ENCODE measurements at places on chromosomes 1 and 21. TPM values are rescaled to one million over a fixed set of nuclear protein-coding genes. Genes with fewer than 3 reads are reported as not detected.

Gene HMGCS2
- total RNA-seq, result 4.6 TPM

GRCh38 chr1:14737561-14738094 is 139.1 kb downstream of the KAZN start:
- peak; percentile 14 for DNase-seq

Gene SPRR3
- not detected for total RNA-seq

- DNase-seq, result no peak
Observed at GRCh38 chr1:23574265-23574754, 15.0 kb upstream of the ID3 start.

DNA sequence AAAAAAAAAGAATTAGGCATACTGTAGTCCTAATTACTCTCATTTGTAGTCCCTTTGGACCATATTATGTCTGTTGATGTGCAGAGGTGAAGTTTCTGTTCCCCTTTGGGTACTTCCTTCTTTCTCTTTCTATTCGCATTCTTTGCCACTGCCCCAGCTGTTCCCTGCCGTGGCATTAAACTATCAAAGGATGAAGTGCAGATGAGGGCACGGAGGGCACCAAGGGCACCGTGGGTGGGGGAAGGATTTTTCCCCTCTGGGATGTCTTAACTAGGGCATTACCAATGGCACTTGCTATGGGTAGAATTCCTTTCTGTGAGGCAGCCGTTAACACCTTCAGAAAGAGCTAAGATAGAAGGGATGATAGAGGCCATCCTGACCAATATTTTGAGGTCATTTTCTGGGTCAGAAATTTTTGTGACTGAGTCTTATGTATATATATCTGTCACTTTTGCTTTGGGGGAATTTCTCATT is 4.9 kb upstream of the MAPKAPK2 start:
- DNase-seq, result no peak

GRCh38 chr1:23791516-23792047 is 637 bp downstream of the LYPLA2 start:
- no peak for DNase-seq

DNA sequence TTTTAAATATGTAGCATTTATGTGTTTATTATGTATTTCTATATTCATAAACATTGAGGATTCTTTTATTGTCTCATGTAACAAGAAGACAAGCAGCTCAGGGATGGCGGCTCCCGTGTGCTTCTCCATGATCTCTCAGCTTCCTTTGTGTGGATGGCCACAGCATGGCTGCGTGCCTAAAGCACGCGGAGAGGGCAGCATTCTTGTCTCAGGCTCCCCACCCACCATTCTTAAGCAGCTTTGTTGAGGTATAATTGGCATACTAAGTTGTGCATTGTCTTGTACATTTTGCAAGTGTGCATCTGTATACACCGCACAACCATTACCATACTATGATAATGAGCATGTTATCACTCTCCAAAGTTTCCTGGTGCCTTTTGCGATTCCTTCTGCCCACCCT is 81.6 kb downstream of the CAMTA1 start:
- DNase-seq, result no peak

DNA sequence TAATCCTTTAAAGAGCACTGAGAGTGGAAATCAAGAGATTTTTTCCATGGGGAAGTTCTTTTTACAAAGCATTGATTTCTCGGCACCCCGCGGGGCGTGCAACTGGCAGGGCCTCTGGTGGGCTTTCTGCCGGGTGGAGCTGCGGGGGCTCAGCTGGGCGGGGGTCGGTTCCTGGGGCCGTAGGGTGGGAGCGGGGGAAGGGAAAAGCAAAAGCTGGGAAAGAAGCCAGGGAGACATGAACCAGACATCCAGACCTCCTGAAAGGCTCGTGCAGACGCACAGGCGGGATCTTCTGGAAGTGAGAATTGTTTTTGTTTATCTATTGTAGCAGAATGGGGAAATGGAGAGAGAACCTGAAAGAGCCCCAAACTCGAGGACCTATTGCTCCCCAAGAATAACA is 235.2 kb downstream of the FAM72C start:
- DNase-seq, result no peak

GRCh38 chr1:31753707-31754349 is 10.3 kb downstream of the ADGRB2 start:
- DNase-seq, result no peak

DNA sequence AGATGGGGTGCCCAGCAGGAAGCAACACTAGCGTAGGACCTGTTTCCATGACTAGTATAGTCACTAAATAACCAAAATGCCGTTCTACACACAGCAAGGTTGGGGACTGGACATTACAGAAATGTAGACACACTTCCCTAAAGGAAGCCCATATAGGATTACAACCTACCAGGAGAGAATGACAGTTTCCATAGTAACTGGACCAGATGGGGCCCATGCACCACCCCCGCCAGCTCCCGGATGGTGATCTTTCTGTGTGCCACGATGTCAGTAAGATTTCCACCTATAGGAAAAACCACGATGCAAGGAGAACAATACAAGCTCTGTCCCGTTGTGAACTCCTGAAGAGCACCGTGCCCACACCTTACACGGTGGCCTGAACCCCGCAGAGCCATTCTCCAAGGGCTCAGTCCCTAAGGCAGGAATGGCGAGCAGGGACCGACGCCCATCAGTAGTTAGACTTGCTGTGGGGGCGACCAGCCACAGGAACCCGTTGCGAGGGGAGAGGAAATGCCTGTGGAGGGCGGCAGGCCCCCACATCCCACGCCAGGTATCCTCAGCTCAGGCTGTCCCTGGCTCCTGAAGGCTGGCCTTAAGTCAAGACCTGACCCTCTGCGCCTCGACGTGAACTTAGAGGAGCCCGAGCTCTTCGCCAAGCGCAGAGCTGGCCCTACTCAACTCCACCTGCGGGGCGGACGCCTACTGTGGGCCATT is 13.6 kb upstream of the CEP85 start:
- no peak for DNase-seq

DNA sequence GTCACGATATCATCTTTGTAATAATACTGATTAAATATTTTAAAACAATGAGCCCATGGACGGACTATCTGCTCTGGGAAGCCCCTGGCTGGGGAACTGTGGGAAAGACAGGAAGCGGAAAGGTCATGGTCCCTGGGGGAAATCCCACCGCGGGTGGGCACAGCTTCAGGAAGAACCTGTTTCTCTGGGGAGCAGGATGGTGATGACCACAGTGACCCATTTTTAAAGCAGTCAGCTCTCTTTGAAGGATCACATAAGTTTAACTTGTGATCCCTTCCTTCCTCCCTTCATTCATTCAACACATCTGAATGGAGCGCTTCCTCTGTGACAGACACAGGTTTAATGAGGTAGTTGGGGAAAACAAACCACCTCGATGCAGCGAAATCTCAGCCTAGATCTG is 73.0 kb downstream of the DHRS3 start:
- DNase-seq, result no peak

Gene FABP3
- 25.0 TPM for total RNA-seq

- DNase-seq, result peak; percentile 35
Observed at GRCh38 chr1:229058729-229059128, 212.2 kb upstream of the RAB4A start.

DNA sequence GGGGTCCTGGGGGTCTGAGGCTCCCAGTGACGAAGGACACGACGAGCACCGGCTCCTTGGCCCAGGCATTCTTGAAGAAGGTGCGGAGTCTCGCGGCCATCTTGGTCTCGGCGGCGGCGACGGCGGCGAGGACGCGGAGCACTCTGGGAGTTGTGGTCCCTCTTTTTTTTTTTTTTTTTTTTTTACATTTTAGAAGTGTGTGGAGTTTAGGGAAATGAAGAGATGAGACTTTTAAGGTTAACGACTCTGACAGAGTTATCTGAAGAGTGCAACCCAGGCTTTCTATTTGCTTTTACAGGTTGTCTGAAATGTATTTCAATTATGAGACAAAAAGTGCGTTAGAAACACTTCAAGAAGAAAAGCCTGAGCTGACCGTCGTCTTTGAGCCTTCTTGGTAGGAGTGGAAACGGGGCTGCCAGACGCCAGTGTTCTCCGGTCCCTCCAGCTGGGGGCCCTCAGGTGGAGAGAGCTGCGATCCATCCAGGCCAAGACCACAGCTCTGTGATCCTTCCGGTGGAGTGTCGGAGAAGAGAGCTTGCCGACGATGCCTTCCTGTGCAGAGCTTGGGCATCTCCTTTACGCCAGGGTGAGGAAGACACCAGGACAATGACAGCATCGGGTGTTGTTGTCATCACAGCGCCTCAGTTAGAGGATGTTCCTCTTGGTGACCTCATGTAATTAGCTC is 9.7 kb downstream of the OR2B11 start:
- peak; percentile 26 for DNase-seq

- DNase-seq, result no peak
Observed at GRCh38 chr1:94602802-94603625, 61.5 kb upstream of the F3 start.

DNA sequence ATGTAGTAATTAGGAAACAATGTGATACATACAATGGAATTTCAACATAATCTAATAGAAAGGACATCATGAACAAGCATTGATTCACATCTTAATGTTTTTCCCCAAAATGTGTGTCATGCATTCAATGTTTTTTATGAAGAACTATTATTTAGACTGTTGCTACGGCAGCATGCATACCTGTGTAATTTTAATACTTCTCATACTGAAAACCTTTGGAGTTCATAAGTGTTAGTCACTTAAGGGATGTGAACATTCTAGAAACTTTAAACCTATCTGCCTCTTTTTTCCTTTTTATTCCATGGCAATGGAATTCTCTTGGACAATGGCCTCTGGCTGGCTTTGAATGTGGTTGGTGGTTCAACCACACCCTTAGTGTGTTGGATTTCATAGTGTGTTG is 48.6 kb downstream of the TMPRSS15 start:
- no peak for DNase-seq

- DNase-seq, result no peak
Observed at GRCh38 chr1:166113630-166114029, 53.2 kb downstream of the FAM78B start.

- peak; percentile 36 for DNase-seq
Observed at GRCh38 chr1:168136709-168137514, at the start of gene GPR161. GPR161 (minus strand) TSS chr1:168136930; CDS start chr1:168104850, 32,080 bp downstream.

Gene TRIM62
- total RNA-seq, result 18.1 TPM

- DNase-seq, result no peak
Observed at GRCh38 chr1:236718328-236718727, 32.0 kb downstream of the ACTN2 start.

DNA sequence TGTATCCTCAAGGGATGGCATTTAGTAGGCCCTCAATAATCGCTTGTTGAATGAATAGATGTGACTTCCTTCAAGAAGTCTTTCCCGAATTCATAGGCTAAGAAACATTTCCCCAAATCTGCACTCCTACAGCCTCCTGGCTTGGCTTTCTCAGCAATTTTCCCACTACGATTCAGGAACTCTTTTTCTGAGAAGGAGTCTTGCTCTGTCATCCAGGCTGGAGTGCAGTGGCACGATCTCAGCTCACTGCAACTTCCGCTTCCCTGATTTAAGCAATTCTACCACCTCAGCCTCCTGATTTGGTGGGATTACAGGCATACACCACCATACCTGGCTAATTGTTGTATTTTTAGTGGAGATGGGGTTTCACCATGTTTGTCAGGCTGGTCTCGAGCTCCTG is 37.9 kb upstream of the IFFO2 start:
- DNase-seq, result no peak

Gene TMPRSS3
- 0.34 TPM for total RNA-seq

- no peak for DNase-seq
Observed at GRCh38 chr1:186636786-186637185, 43.4 kb downstream of the PTGS2 start.

DNA sequence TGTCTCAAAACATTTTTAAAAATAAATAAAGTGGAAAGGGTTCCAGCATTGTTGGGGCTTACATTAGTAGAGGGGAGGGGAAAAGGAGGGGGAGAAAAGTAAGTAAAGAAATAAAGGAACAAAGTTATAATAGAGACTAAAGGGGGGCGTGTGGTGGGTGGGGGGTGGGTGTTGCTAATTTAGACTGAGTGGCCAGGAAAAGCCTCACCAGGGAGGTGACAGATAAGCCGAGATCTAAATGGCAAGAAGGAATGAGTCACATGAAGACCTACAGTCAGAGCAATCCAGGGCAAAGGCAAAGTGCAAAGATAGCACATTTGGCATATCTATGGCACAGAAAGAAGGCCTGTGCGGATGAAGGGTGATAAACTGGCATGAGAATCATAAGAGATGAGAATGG is 7.5 kb downstream of the MPL start:
- DNase-seq, result no peak

Gene SLC30A2
- total RNA-seq, result 0.05 TPM

Gene ARHGAP30
- 3.2 TPM for total RNA-seq

Data from prostate gland (tissue), 2 donors.